Activated CD8-positive, alpha-beta memory T cell treated with anti-CD3 and anti-CD28 coated beads, Interleukin-2, amount 10 ng/mL, durations not matched to agents 7 days and 5 days (primary cell): ENCODE measurements at places on chromosomes 4 and X. TPM values are rescaled to one million over a fixed set of nuclear protein-coding genes. Genes with fewer than 3 reads are reported as not detected.

- peak overlapping the region; percentile 65 for H3K4me3 ChIP-seq
- no peak for DNase-seq
- peaks cover 25% of the 10 kb centered on the region for H3K4me1 ChIP-seq
- H3K36me3 ChIP-seq, result peaks cover 33% of the 10 kb centered on the region
- H3K27me3 ChIP-seq, result no peaks in the 10 kb centered on the region
Observed at GRCh38 chr4:152807294-152807829, 27.6 kb downstream of the ARFIP1 start.

DNA sequence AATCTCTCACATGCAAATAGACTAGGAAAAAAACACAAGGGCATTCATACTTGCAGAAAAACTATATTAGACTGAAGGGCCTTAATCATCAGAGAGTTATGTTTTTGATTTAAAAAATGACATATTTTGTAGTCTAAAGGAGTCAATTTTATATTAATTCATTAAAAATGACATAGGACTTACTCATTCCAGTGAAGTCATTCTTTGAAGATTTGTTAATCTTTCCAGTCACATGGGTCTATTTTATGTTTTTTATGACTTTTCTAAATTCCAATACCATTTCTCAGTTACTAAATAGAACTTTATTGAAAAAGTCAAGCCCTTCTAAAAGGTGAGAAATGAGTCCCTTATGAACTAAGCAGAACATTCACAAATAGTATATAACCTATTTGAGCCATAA is 743.8 kb upstream of the INTU start:
- no peak overlapping the region for H3K27ac ChIP-seq
- H3K27me3 ChIP-seq, result no peaks in the 10 kb centered on the region
- H3K4me1 ChIP-seq, result no peaks in the 10 kb centered on the region
- no peaks in the 10 kb centered on the region for H3K36me3 ChIP-seq

GRCh38 chr4:8594097-8595038 is 1.8 kb downstream of the CPZ start:
- peak; percentile 46 for DNase-seq
- H3K4me1 ChIP-seq, result peaks cover 7% of the 10 kb centered on the region
- no peak overlapping the region for H3K27ac ChIP-seq
- peaks cover 27% of the 10 kb centered on the region for H3K27me3 ChIP-seq
- no peaks in the 10 kb centered on the region for H3K36me3 ChIP-seq

Gene CXCL6
- not detected for total RNA-seq

Gene PCSK1N
- 0.93 TPM for total RNA-seq

DNA sequence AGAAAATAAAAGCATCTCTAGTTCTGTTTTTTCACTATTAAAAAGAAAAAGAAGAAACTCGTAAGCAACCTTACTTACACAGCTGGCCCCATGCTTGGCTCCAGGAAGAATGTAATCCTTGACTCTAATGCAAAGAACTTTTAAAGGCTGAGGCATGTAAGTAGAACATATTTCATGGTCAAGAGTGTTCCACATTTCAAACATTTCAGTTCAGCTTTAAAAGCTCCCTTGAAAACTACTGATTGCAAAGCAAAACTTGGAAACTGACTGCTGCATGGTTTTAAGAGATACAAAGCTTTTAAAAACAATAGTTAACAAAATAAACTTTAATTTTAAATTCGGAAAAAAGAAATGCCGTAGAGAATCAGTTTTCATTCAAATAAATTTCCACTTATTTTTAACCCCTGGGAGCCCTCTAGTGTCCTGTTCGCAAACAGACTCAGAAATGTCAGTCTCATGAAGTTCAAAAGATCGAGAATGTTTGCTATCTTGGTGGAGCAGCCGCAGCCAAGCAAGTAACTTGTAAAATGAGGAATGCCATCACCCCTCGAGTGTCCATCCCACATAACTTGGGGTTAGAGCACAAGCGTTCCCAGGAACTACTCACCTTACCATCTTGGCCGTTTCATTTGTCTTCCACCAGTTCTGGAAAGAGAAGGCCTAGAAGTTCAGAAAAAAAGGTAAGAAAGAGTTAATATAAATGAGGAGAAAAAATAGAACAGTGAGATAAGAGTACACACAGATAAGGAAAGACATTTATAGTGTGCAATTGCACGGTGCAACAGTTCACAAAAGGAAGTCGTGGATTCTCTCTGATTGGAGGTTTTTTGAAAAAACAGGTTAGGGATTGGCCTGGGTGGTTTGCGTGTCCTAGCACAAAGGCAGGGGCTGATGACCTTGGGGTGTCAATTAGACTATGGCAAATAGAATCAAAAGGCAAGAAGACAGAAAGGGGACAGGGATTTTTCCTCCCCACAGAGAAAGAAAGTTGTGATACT is at the start of gene GASK1B:
TSS of gene GASK1B (minus strand) at position 765 of the 998 bp plus-strand sequence. CDS start 1,650 bp downstream, outside the sequence.
- no peak within 1 kb of the TSS for H3K27ac ChIP-seq
- H3K36me3 ChIP-seq, result no peaks in the 10 kb centered on the region
- H3K4me1 ChIP-seq, result peaks cover 5% of the 10 kb centered on the region
- DNase-seq, result no peak
- peaks cover 37% of the 10 kb centered on the region for H3K27me3 ChIP-seq

DNA sequence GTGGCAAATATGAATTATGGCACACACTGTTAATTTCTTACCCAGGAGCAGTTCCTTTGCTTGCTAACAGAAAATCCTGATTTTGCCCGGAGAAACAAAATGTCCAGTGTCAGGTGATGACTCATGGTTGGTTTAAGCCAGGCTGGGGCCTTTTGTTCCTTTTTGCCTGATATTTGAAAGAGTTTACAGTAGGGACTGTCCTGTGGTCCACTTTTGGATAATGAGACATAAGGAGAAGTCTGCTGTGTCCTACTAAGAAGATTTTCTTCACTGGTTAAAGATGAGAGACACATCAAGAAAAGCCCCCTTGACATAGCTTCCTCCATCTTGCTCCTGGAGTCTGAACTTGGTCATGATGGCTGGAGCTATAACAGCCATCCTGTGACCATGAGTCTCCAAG is 12.1 kb upstream of the DRD5 start:
- DNase-seq, result no peak
- peaks cover 62% of the 10 kb centered on the region for H3K27me3 ChIP-seq
- no peak overlapping the region for H3K4me3 ChIP-seq
- H3K36me3 ChIP-seq, result no peaks in the 10 kb centered on the region

Gene SPINK2
- total RNA-seq, result 1.9 TPM

DNA sequence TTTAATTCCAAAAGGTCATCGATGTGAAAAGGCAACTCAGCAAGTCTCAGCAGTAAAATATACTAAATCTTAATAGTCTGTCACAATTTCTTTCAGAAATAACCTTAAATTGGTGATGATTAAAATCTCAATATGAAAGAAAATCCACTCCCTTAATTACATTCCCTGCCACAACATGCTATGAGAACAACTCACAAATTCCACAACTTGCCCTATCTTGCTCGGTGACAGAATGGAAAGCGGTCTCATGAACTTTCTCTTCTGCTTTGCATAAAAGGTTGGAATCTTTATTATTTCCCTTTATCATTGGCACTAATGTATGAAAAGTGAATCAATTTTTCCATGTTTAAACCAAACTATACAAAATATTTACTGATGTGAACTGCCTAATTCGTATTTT is 380.8 kb downstream of the TMA16 start:
- H3K27me3 ChIP-seq, result no peaks in the 10 kb centered on the region
- no peaks in the 10 kb centered on the region for H3K36me3 ChIP-seq
- no peak for DNase-seq
- no peak overlapping the region for H3K4me3 ChIP-seq
- no peaks in the 10 kb centered on the region for H3K4me1 ChIP-seq
